ENCODE measurements at places on chromosomes 1 and 21.
A peak's percentile ranks its signal among the peaks of the same experiment; 100 is the strongest.

GRCh38 chr1:98926597-98926996 is 78.1 kb downstream of the PLPPR5 start:
- DNase-seq, result no peak

GRCh38 chr1:237509748-237510147 is 381.0 kb downstream of the ZP4 start:
- DNase-seq, result no peak

DNA sequence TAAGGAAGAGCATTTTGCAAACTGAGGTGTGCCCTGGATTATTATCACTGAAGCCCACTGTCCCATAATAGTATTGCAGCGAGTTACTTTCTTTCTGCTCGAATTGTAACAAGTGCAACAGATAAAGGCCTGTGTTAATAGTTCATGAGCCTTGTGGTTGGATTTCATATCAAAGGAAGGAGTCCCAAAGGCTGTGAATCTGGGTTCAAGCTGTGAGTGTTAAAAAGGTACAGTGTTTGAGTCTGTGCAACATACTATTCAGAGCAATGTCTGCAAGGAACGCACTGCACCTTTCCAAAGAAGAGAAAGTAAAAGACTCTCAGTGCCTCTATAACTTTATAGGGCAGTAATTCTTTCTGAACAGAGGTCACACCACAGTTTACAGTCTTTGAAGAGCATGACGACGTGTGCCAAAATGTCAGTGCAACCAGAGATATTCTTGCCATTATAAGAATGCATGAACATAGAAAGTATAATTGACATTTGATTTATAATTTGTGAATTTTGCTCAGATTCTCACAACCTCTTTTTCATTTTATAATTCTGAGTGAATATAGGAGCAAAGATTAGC is 79.1 kb downstream of the CDC7 start:
- no peak for DNase-seq

- DNase-seq, result no peak
Observed at GRCh38 chr1:1775327-1776226, 2.7 kb downstream of the NADK start.

GRCh38 chr1:23167353-23168078 is 1.1 kb downstream of the LUZP1 start:
- peak; percentile 66 for DNase-seq

GRCh38 chr1:70353601-70354331 is 756 bp downstream of the ANKRD13C start:
- DNase-seq, result peak; percentile 27

GRCh38 chr1:98888869-98889268 is 115.8 kb downstream of the PLPPR5 start:
- no peak for DNase-seq
